ENCODE measurements at places on chromosomes 4 and X.

DNA sequence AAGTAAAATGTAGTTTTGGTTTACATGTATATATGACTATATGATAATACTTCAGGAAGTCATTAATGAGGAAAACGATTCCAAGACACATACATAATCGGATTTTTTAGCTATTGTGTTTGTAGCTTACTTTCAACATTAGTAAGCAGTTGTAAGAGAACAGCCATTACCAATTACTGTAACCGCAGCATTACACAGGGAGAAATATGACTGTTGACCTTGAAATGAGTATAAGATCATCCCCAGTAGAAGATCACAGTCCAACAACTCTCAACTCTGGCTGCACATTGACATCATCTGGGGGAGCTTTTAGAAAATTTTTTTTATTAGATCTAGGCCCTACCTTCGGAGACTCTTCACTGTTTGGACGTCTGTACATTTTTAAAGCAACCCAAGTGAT, 762.0 kb upstream of the MAGEB2 start:
- DNase-seq = no peak

DNA sequence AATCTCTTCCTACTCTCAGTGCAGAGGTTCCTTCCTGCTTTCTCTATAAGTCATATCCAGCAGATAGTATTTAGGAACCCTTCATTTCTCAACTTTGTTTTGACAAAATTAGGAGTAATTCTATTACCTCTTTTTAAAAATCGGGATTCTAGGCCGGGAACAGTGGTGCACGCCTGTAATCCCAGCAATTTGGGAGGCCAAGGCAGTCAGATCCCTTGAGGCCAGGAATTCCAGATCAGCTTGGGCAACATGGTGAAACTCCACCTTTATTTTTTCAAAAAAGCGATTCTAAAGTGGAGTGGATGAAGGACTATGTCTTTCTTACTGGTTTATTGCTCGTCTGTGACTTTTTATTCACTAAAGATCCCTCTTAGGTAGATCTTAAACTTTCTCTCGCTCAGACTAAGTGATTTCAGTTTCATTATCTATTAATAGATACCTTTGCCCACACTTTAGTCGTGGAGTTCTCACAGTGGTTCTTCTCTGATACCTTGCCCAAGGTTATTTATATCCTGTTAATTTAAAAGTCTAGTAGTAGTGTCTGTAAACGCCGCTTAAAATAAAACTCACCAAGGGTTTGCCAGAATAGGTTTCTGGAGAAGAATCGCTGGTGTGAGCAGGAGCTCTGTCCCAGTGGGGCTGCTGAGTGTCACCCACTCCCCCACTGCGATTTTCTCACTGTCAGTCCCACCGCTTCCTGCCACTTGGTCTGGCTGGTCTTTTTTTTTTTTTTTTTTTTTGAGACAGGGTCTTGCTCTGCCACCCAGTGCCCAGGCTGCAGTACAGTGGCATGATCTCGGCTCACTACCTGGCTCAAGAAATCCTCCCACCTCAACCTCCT, 27.0 kb upstream of the TMEM131L start:
- no peak for DNase-seq

- no peak for DNase-seq
Observed at GRCh38 chr4:45467157-45467556, 656.7 kb downstream of the GABRG1 start.

DNA sequence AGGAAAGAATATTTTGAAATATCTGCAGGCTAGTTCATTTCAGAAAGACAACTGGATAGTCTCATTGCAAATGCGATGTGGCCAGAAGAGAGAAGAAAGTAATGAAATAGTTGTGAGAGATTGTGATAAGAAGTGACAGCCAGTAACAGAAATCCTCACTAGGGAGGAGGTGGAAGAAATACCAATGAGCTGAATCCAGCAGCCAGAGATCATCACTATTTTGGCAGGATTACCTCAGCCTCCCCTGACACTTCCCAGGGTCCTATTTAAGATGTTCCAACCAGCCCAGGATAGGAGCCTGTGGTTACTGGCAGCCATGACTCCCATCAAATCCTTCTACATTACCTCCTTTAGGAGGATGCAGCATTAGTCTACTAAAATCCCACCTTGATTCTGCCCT, 76.7 kb upstream of the ARHGAP24 start:
- no peak for DNase-seq

GRCh38 chr4:45741897-45742296, 382.0 kb downstream of the GABRG1 start:
- DNase-seq = no peak
